ENCODE measurements at places on chromosomes 12 and 14. TPM values are rescaled to one million over a fixed set of nuclear protein-coding genes. Genes with fewer than 3 reads are reported as not detected.

- peaks cover 22% of the 10 kb centered on the region for H3K4me1 ChIP-seq
- H3K27ac ChIP-seq = no peak overlapping the region
- H3K36me3 ChIP-seq = no peaks in the 10 kb centered on the region
- H3K4me3 ChIP-seq = no peak overlapping the region
These were observed 27.8 kb upstream of the BHLHE41 start for GRCh38 chr12:26152507-26153102.

- peaks cover 8% of the 10 kb centered on the region for H3K4me1 ChIP-seq
- no peak overlapping the region for H3K4me3 ChIP-seq
- H3K27me3 ChIP-seq = no peaks in the 10 kb centered on the region
- no peak overlapping the region for H3K27ac ChIP-seq
- no peak for DNase-seq
- no peaks in the 10 kb centered on the region for H3K36me3 ChIP-seq
These were observed 67.7 kb downstream of the EEA1 start for GRCh38 chr12:92861381-92861780.

The IL31 gene
- not detected for total RNA-seq

The P3H3 gene
- total RNA-seq = 25.1 TPM

Data from Caco-2 (cell line).